ENCODE measurements at places on chromosomes 3 and 15.

DNA sequence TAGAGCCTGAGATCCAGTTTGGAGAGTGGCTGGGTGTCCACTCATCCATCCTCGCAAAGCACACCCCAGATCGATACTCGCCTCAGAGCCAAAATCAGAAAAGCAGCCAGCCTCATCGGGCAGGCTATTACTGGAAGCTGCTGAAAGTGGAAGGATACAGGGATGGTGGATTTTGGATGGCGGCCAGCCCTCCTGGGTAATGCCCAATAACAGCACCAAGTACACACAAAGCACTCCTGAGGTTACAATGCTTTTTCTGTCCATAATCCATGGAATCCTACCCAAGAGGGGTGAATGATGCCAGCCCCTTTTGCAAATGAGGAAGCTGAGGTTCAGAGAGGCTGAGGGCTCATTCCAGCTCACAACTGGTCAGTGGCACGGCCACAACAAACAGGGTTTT lies 93.1 kb upstream of the SLC6A11 start:
- no peak for DNase-seq

- DNase-seq = no peak
These were observed 901.1 kb downstream of the TBL1XR1 start for GRCh38 chr3:176296066-176296597.

DNA sequence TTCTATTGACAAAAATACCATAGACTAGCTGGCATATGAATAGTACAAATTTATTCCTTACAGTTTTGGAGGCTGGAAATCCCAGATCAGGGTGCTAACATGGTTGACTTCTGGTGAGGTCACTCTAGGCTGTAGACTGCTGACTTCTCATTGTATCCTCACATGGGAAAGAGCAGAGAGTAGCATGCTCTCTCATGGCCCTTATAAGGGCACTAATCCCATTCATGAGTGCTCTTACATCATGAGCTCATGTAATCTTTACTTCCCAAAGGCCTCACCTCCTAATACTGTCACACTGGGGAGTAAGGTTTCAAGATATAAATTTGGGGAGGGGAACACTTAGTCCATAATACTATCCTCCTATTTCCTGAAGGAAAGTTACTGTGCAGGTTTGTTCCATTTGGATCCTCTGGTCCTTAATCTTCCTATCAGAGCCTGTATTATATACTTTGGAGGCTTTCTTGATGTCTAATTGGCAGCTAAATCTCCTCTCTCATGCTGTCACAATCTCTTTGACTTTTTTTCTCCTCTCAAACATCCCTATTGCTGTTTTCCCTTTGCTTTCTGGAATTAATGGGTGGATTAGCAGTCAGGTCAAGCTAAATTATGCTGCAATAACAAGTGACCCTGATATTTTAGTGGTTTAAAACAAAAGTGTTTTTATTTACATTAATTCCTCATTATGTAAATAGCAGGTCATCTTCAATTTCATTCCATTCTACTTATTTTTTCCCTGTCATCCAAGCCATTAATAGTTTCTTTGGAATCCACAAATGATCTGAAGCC lies 23.1 kb upstream of the LEKR1 start:
- DNase-seq = no peak

DNA sequence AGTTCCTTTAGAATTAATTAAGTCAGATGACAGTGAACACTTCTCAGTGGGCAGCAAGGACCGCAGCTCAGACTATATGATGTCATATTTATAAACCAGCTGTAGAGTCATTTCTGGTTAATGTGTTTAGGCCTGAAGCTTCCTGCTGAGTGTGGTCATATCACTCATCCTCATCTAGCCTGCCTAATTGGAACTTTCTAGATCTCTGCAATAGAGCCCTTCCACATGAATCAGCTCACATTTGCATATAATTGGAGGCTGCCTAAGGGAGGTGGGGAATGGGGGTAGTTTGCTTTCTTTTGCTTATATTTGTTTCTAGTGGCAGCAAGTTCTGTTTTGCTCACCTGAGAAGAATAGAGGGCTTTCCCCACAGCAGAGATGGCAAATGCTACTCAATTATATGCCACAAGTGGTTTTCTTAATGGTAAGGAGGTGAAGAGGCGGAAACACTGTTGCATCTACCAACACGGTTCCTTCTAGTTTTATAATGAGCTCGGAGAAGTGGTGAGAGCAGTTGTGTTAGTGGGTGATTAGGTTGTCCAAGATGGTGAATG lies 148.1 kb downstream of the KLHL25 start:
- DNase-seq = no peak

DNA sequence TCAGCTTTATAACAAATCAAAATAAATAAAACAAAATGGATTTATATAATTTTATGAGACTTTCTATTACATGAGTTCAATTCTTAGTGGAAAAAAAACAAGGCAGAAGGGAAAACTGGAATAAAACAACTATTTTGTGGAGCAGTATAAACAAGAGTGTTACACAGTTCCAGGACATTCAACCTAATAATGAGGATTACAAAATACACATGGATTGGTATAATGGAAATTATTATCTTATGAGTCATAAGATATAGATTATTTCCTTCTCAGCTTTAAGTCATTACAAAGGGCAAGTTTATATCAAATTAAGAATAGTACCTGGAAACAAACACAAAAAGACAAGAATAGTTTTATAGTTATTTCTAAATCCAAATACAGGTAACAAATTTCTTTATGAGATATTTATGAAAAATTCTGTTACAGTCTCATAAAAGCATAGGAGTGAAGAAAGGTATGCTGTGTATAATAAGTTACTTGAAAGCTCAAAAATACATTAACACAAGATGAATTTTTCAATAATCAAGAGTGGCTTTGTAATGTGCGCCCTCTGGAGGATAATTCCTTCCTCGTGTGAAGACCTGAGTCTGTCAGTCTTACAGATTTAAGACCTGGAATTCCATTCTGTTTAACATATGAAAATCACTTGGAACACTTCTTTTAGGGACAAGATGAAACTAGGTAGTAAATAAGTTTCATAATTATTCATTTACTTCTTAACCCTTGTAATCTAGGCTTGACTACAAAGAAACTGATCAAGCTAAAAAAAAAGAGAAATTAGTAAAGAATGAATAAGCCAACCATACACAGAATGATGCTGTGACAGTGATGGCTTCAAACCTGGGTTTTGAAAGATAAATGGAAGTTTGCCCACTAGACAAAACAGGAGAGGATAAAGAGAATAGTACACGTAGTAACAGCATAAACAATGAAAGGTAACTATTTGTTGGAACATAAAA lies 9.5 kb downstream of the COPS2 start:
- no peak for DNase-seq

GRCh38 chr3:125395091-125395490 lies 20.0 kb upstream of the ZNF148 start:
- DNase-seq = no peak

Measured in stimulated activated CD8-positive, alpha-beta memory T cell treated with anti-CD3 and anti-CD28 coated beads, Interleukin-2, amount 100 ng/mL, for 1 hour (primary cell).